ENCODE measurements at places on chromosomes 7 and 10. TPM values are rescaled to one million over a fixed set of nuclear protein-coding genes. Genes with fewer than 3 reads are reported as not detected.

Gene NCF1
- total RNA-seq: not detected

Gene SEMA3A
- 0.34 TPM for total RNA-seq

Gene RBP4
- total RNA-seq: 6.4 TPM

Gene PPP1R3C
- 12.2 TPM for total RNA-seq

Gene ESYT2
- 53.6 TPM for total RNA-seq

Gene CPVL
- 6.1 TPM for total RNA-seq

Gene MAP3K8
- total RNA-seq: 10.3 TPM

Gene SKIDA1
- total RNA-seq: 2.0 TPM

Gene ACTR3C
- total RNA-seq: not detected

Gene CPA2
- not detected for total RNA-seq

Gene ANKRD2
- not detected for total RNA-seq

Gene ZPBP
- not detected for total RNA-seq

Gene STK31
- not detected for total RNA-seq

Gene RTKN2
- not detected for total RNA-seq

Gene EN2
- total RNA-seq: 0.37 TPM

Gene HTR7
- total RNA-seq: 0.59 TPM

Gene SLC29A4
- total RNA-seq: 1.6 TPM

Gene IMPDH1
- total RNA-seq: 44.6 TPM

Gene ELMO1
- total RNA-seq: 2.7 TPM

Gene H2AZ2
- total RNA-seq: 80.1 TPM

Gene LRRC61
- 1.6 TPM for total RNA-seq

Gene SAMD9L
- 6.5 TPM for total RNA-seq

Gene ANXA8
- total RNA-seq: not detected

Gene LDB3
- 0.31 TPM for total RNA-seq

Gene UROS
- total RNA-seq: 58.9 TPM

Gene PKD1L1
- total RNA-seq: 0.29 TPM

Gene TFEC
- not detected for total RNA-seq

Gene GPR85
- total RNA-seq: 0.39 TPM

Gene SPDYE6
- total RNA-seq: not detected

Gene AKR1C4
- total RNA-seq: not detected

Gene ZSCAN21
- 8.4 TPM for total RNA-seq

Gene AKR1B15
- not detected for total RNA-seq

Gene ZNF25
- 7.6 TPM for total RNA-seq

Gene CDK14
- 23.0 TPM for total RNA-seq

Gene SBDS
- total RNA-seq: 63.2 TPM

Gene NSMCE4A
- total RNA-seq: 11.0 TPM

Gene PVRIG
- total RNA-seq: not detected

Gene PON1
- not detected for total RNA-seq

Gene PTF1A
- total RNA-seq: not detected

Gene PPA1
- total RNA-seq: 129 TPM

Gene EBLN1
- total RNA-seq: not detected

Gene HOXA2
- not detected for total RNA-seq

Gene NRP1
- 364 TPM for total RNA-seq

Gene ZNF117
- 7.7 TPM for total RNA-seq

Gene FOXP2
- total RNA-seq: 2.7 TPM

Gene UPP1
- 9.7 TPM for total RNA-seq

Gene AMZ1
- 0.06 TPM for total RNA-seq

Gene TRIM50
- not detected for total RNA-seq

Gene TSPAN33
- total RNA-seq: 0.15 TPM

Gene SRGN
- 245 TPM for total RNA-seq

Gene KAZALD1
- total RNA-seq: 23.5 TPM
